Esophagus (tissue), 2 donors: ENCODE measurements at places on chromosomes 4 and X. TPM values are rescaled to one million over a fixed set of nuclear protein-coding genes. Genes with fewer than 3 reads are reported as not detected.

Gene ETDA
- polyA plus RNA-seq = not detected

Gene YY2
- polyA plus RNA-seq = 0.77 TPM

Gene MAGEA10
- not detected for polyA plus RNA-seq

Gene UCP1
- polyA plus RNA-seq = not detected

Gene SHROOM3
- 15.3 TPM for polyA plus RNA-seq

Gene TLL1
- 0.35 TPM for polyA plus RNA-seq

Gene TXK
- polyA plus RNA-seq = 0.61 TPM

Gene PRSS12
- polyA plus RNA-seq = 4.1 TPM
